ENCODE measurements at places on chromosomes 2 and 18. TPM values are rescaled to one million over a fixed set of nuclear protein-coding genes. Genes with fewer than 3 reads are reported as not detected.

DNA sequence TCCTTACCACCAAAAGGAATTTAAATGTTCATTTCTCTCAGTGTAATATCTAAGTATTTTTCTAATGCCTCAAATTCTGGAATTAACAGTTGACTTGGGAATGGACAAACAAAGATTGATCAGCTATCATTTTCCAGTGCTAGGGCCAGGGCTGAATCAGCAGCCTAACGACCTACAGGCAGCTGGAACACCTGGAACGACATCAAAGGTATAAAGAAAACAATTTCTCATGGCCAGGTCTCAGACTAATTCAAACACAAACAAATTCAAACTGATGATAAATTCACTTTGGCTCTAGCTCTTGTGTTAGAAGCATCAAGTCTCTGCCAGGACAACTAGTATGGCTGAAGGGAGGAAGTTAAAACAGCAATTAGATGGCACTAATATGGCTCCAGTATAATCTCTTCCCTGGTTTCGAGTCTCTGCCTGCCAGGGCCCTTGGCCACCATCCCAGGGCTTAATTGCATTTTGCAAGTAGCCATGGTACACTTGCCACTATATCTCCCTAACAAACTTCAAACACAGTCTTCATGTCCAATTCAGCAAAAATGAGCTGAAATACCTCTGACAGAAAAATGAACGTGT, 70.2 kb upstream of the FSHR start:
- no peak for DNase-seq

DNA sequence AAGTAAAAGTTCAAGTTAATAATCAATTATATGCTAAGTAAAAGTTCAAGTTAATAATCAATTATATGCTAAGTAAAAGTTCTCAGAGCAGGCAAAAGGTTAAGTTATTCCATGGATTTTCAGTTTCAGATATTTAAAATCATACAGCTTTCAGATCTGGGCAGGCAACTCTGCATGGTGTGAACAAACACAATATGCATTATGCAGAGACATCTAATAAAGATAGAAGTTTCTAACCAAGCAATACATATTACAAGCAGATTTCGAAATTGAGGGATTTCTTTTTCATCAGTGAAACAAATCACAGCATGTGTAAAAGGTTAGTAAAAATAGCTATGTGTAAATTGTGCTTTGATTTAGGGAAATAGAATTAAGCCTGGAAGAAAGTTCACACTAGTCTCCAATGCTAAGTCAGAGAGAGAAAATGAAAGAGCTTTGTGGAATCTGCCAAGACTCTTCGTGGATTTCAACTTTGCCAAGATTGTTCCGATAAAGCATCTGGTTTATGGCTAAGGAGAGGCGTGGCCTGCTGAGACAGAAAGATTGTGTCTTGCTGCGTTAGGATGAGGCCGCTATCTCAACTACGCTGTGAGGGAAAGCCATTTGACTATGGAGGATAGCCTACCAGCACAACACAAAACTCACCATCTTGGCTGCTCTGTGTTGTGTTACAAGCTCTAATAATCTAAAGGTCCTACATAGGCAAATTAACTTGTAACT, 60.1 kb upstream of the SLC16A14 start:
- no peak for DNase-seq

GRCh38 chr2:65435625-65436168, 3.3 kb upstream of the SPRED2 start:
- DNase-seq = no peak

The CELF4 gene
- polyA plus RNA-seq = 0.08 TPM
